ENCODE measurements at places on chromosomes 3 and 15.
A peak's percentile ranks its signal among the peaks of the same experiment; 100 is the strongest.

DNA sequence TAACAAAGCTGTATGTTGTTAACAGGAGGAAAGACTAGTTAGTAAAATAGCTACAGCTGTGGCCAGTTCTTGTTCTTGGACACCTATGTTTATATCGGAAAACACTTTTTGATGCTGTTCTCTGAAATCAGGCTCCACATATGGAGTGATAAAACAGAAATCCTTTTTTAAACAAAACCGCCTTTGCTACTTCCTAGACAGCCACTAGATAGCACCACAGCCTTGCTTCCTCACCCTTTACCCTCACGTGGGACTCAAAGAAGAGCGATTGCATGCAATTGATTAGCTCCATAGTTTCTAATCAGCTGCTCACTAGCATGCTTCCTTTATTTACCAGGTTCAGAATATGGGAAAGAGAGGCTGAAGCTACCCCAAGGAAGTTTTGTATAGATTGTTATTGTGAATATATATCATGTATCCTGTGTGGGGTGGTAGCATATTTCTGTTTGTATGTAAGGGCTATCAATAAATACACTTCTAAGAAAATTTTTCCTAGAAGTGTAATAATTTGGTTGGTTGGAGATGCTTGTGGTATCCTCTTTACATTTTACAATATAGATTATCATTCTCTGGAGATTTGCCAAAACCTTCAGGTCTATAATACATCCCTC, 4.3 kb upstream of the MTFMT start:
- no peak for DNase-seq

DNA sequence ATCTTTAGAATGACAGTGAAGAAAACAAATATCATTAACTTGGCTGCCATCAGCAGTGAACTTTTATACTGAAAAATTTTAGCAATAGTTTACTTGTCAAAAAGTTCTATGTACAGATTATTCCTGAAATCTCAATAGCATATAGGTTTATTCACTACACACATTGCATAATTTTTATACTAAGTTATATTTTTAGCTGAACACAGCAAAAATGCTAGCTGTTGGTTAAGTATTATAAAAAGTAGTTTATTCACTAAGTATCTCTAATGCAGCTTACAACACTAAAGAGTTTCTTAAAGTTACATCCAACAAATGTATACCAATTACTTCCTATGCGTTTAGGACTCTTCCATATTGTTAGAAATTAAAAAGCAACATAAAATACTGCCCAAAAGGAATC, 131.9 kb downstream of the SCAPER start:
- no peak for DNase-seq

GRCh38 chr15:31272558-31273257, 53.9 kb upstream of the KLF13 start:
- DNase-seq = no peak

- no peak for DNase-seq
Measured at GRCh38 chr15:63043335-63044076, 959 bp downstream of the TPM1 start.

GRCh38 chr3:13513051-13513912, 33.2 kb downstream of the HDAC11 start:
- DNase-seq = no peak

DNA sequence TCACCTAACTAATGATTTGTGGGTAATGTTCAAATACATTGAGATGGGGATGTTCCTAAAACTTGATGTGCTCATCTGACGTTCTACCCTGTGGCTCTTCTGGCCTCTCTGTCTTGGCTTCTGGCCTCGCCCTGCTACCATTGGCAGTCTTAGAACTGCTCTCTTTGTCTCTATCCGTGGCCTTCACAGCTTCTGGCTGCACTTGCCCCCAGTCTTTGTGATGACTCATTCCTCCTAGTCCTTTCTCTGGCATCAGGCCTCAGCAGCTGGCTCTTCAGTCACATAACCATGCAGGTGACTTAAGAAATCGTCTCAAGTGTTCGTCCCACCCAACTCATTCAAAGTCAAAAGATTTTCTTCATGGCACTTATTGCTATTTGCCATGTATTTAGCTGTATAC, 188.1 kb downstream of the BBX start:
- DNase-seq = no peak

- no peak for DNase-seq
Measured at GRCh38 chr3:150271591-150271960, 136.5 kb upstream of the TSC22D2 start.

DNA sequence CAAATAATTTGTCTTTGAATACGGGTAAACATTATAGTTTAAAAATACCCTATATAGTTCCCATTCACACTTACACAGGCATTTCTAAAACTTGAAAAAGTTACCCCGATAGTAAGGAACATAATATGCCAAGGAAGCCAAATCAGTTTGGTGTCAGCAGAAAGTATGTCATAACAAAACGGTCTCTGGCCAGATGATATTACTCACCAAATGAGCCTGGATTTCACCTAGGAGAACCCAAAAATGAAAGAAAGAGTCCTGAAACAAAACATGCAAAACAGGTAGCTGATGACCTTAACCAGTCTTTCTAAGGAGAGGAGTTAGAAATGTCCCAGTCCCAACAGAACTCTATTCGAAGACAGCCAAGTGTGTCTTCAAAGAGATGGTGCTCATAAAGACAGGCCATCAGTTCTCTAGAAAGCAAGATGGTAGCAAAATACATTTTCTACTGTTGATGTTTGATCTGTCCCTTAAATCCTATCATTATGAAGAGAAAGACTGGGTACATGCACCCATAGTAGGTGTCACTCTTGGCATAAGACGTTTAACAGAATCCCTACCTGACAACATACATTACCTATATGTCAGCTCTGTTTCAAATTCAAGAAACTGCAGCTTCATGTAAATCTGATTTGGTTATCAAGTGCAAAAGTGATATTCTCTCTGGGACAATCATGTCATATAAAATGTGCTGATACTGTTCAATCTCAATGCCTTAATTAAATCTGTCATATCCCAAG, 942.5 kb downstream of the ROBO1 start:
- DNase-seq = no peak

DNA sequence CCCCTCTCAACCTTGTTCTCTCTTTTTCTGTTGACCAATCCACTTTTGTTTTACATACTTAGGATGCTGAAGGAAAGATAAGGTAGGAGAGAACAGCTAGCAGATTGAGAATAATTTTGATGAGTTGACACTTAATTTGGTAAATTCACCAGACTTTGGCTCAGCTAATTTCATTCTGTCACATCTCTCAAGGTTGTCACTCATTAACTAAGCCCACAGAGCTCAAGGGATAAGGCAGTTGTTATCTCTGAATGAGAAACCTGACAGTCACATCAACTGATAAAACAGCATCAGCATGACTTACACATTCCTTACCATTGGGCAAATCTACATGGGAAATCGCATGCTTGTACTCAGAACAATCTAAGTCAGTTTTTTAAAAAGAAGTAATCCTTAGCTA, 591.4 kb downstream of the NLGN1 start:
- DNase-seq = no peak

GRCh38 chr3:18419232-18419631, 5.9 kb downstream of the SATB1 start:
- no peak for DNase-seq

GRCh38 chr3:118811236-118811732, 223.4 kb downstream of the IGSF11 start:
- DNase-seq = no peak

- DNase-seq = no peak
Measured at GRCh38 chr15:101657968-101658784, 6.0 kb upstream of the TM2D3 start.

DNA sequence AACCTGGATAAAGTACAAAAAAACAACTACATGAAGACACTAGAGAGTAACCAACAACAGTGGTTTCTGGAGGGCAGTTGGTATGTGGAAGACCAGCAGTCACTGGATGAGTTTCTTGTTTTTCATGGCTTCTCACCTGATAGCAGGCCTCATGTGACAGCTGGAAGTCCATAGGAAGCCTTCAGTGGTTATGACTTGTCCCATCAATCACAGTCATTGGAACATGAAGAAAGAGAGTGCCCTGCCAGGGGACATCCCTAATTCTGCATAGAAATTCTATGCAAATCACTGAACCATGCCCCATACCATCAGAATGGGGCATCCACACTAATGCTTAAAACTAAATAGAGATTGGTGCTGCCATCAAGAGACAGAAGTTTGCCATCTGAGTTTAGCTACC, 81.6 kb downstream of the AKAP13 start:
- no peak for DNase-seq

GRCh38 chr3:136817448-136817847, 1.5 kb upstream of the SLC35G2 start:
- DNase-seq = no peak

DNA sequence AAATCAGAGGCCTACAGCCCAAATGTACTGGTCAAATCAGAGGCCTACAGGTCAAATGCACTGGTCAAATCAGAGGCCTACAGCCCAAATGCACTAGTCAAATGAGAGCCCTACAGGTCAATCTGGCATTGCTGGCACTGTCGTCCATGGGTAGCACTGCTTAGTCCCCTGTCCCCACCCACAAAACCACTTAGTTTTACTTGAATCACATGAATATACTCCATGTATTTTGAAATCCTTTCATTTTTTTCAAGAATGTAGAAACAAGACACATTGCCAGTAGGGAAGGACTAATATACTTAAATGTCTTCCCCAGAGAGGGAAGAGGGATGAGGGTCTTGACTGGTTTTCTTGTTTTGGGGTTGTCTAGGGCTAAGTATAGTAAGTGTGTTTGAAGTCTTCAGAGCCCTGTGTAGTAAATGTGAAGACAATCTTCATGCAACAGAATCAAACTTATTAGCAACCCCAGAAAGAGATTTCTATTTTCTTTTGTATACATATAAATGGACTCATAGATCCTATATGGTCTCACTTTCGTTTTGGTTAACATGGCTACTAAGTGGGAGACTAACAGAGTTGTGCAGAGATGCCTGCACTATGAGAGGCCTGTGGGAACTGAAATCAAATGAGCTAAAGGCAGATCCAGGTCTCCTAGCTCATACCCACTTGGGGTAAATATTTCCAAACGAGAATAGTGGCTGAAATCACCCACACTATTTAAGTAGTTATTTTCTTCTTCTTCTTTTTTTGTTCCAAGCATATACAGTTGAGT, 38.3 kb upstream of the DCUN1D1 start:
- peak; percentile 18 for DNase-seq

DNA sequence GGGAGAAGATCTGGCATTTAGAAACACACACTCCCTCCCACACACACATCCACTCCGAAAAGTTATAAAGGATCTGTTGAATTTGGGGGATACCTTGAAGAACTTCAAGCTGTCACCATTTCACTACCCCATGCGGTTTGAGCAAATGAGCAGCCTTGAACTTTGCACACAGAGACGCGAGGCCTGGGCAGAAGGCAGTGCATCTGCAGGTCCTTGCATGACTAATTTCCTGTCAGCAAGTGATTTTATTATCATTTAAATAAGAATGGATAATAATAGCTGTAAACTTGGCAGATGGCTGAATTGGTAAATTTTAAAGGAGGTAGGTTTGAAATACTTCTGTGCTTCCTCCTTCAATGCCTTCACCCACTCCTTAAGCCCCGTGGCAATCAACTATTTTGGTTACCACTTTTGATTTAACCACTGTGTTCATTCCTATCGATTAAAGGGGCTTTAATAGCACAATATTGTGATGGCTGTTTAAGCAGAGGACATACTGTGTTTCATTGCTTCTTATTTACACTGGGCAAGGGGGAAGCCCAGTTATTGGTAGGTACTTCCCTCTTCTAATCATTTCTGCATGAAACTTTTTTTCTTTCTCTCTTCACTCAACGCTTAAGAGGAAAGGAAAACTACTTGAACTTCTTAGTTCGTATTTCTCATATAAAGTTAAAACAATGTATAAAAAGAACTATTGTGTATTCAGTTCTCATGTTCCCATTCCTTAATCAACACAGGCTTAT, 108.1 kb downstream of the ROBO2 start:
- DNase-seq = no peak

DNA sequence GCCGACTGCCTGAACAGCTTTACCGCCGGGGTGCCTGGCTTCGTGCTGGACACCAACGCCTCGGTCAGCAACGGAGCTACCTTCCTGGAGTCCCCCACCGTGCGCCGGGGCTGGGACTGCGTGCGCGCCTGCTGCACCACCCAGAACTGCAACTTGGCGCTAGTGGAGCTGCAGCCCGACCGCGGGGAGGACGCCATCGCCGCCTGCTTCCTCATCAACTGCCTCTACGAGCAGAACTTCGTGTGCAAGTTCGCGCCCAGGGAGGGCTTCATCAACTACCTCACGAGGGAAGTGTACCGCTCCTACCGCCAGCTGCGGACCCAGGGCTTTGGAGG, 815 bp downstream of the SPINT1 start:
- DNase-seq = no peak

GRCh38 chr3:62758296-62759066, 116.7 kb downstream of the CADPS start:
- DNase-seq = no peak

GRCh38 chr3:191347228-191347627, 16.9 kb upstream of the UTS2B start:
- no peak for DNase-seq

- no peak for DNase-seq
Measured at GRCh38 chr15:79896131-79896633, 632 bp downstream of the MTHFS start.

- no peak for DNase-seq
Measured at GRCh38 chr3:80190051-80190450, 422.3 kb upstream of the ROBO1 start.

DNA sequence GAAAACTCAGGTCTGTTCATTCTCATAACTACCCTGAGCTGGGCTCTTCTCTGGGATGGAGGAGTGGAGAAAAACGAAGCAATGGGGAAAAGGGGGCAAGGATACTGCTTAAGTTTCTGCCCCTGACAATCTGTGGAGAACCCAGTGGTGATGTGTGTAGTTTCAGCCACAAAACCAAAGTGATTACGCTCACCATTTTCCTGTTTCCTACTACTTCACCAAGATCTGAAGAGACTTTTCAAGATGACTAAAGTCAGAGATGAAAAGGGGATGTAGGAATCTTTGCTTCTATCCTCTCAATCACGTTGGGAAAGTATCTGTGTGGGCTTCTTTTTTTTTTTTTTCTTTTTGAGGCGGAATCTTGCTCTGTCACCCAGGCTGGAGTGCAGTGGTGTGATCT, 8.3 kb upstream of the UBE2E1 start:
- DNase-seq = no peak

DNA sequence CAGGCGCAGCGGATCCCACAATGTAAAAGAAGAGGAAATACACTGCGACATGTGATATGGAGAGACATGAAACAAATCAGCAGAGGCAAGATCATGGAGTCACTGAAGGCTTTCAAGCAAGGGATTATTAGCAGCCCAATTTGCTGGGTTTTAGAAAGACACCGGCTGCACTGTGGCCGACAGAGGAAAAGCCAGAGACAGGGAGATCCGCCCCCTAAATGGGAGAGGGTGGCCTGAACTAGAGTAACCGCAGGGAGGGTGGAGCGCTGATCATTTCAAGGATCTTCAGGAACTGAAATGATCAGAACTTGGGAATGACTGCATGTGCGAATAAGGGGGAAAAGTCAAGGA, 612 bp upstream of the C15orf40 start:
- no peak for DNase-seq

- no peak for DNase-seq
Measured at GRCh38 chr15:49848282-49848724, 227.5 kb downstream of the DTWD1 start.

GRCh38 chr3:86554383-86554782, 436.6 kb downstream of the VGLL3 start:
- no peak for DNase-seq

Data from CD4-positive, alpha-beta memory T cell (primary cell).